Stimulated activated CD4-positive, alpha-beta T cell treated with anti-CD3 and anti-CD28 coated beads, Interleukin-4, amount 100 ng/mL, for 24 hours (primary cell): ENCODE measurements at places on chromosomes 4 and X.
A peak's percentile ranks its signal among the peaks of the same experiment; 100 is the strongest.

DNA sequence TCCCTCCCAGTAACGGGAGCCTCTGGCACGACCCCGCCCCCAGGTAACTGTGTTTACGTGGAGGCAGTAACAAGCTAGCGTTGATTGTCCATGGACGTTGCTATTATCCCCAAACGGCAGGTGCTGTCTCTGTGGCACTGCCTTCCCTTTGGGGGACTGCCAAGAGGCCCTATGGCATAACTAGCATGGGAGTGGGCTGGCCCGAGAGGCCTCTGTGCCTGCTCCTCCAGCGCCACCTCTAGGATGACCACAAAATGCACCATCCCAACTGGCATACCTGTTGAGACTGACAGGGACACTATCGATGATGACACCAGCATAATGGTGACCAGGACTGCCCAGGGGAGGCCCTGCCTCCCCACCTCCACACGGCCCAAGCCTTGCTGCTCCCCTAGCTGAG lies 1.5 kb downstream of the SRPK3 start:
- no peak for DNase-seq

DNA sequence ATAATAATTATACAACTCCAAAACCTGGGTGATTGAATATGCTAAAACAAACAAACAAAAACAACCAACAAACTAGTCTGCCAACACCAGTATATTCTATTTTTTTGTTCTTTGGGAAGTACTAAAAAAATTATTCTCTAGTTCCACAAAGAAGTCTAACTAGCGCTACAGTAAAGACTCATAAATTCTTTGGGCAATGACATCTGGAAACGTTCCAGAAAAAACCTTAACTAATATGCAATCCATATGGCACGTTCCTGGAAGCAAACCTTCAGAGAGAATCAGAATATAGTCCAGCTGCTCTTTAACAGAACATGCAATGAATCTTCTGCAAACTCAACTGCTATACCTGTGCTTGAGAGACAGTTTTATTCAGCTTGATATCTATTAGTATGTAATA lies 500.1 kb downstream of the TRAM1L1 start:
- no peak for DNase-seq

GRCh38 chr4:110854021-110854678 lies 231.3 kb upstream of the PITX2 start:
- DNase-seq: no peak

DNA sequence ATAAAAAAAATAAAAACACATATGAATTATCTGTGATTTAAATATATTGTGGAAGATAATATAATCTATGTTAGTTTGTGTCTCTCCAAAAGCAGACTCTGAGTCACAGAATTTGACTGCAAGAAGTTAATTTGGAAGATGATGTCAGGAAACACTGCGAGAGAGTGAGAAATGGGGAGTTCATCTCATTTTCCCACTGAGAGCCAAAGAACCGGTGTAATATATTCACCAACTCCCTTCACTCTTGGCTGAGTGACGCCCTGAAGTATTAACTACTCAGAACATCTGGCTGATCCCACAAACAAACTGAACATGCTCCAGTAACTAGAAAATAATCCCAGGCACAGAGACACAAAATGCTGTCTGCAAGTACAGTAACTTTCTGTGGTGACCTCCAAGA lies 345.8 kb upstream of the SPANXN1 start:
- DNase-seq: no peak

DNA sequence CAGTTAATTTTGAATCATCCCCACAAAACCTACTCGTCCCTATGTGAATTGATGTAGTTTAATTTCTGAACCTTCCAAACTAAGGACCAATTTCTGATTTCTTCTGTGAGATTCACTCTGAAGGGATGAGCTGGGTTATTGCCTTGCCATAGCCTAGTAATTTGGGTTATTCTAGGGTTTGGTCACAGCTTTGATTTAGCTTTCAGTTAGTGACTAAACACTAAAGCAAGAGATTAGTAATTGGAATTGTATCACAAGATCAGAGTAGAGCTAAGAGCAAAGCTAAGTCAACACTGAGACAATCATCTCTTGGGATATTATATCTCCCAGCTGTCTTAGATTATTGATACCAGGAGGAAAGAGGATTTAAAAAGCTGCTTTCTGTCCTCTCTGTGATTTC lies 588.0 kb downstream of the CCSER1 start:
- no peak for DNase-seq

DNA sequence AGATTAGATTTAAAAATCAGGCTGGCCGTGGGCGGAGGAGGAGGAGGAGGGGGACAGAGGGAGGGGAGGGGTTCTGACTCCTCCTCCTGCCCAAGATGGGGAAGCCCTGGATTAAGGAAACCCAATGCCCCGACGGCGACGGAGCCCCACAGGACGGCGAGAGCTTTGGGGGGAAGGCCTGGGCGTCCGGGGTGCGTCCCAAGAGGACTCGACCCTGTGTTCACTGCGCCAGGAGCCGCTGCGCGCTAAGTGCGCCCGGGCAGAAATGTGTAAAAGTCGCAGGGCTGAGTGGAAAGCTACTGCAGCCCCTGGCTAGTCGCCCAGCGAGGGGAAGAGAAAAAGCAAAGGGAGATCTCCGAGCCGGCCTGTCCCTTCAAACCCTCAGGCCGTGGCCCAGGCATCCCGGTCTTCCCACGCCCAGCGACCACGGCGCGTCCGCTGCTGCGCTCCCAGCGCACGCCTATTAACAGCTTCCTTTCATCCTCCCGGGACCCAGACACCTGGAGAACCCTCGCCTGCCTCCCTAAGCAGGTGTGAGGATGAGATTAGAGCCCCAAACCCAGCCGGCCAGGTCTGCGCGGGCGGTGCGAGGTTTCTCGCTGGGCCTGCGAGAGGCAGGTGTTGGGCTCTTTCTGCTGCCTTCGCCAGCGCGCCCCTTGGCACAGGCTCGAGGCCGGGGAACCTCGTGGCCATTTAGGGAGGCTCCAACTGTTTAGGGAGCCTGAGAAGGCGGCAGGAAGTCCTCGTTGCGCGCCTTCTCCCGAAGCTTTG lies 1.4 kb upstream of the RPS6KA3 start:
- DNase-seq: peak; percentile 4

DNA sequence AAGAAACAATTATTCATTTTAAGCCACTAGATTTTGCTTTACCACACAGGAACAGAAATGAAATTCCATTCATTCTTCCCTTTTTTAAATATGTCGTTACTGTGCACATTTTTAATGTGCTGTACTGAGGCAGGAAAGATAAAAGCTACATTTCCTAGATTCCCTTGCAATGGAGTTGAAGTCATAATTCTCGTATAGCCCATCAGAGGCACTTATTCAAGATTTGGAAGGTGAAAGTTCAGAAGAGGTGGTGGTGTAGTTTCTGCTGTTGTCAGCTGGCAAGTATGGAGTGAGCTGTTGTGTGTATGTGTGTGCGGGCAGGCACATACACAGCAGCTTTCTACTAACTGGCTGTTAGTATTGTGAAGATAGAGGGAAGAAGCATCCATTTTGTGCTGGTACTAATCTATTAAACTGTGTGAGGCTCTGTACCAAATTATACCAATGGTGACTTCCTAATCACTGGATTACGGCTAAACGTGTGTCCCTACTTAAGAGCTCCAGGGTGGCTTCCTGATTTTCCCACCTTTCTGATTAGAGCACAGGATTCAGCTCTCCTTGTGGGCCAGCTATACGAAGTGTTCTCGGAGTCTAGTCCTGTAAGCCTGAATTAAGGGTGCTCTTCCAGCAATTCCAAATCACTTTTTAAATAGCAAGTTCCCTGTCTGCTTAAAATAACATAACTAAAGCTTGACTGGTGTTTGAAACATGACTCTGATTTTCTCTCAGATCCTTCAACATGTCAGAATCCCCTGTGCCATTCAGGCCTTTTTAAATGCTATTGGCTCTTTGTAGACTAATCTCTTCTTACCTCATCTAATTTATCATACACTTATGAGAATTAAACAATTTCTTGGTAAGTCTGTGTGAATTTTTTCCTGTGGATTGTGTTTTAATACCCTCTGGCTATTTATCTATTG lies 43.8 kb downstream of the PDS5A start:
- no peak for DNase-seq

GRCh38 chr4:73683033-73683432 lies 57.3 kb upstream of the CXCL8 start:
- DNase-seq: no peak

DNA sequence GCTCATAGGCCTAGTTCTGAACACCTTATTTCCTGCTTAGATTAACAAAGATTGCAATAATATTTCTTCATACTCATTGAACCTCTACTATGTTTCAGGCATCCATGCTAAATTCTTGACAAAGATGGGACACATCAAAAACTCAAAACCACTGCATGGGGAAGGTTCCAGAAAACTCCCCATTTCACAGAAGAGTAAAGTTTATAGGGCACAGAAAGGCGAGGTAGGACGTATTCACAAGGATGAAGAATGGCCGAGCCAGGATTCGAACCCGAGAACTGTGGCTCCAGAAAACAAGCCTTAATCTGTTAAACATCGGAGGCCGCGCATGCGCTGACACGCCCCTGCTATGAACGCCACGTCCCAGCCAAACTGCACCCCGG lies 688 bp downstream of the UXT start:
- DNase-seq: no peak

GRCh38 chrX:25534091-25534490 lies 518.3 kb upstream of the ARX start:
- no peak for DNase-seq

DNA sequence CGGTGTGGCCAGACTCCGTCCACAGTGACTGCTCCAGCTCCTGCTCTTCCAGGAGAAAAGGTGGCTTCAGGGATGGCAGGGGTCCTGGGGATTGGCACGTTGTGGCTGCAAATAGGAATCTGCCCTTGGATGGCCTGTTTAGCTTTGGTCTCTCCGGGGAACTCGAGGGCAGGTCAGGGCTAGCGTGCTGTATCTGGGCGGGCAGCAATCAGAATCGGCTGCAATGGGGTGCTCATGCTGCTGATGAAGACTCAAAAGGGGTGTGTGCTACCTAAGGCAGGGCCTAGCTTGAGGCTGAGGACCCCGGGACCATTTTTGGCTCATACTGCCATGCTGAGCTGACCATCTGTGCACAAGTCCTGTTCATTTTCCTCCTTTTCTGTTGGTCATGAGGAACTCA lies 51.3 kb downstream of the RGS12 start:
- DNase-seq: no peak

DNA sequence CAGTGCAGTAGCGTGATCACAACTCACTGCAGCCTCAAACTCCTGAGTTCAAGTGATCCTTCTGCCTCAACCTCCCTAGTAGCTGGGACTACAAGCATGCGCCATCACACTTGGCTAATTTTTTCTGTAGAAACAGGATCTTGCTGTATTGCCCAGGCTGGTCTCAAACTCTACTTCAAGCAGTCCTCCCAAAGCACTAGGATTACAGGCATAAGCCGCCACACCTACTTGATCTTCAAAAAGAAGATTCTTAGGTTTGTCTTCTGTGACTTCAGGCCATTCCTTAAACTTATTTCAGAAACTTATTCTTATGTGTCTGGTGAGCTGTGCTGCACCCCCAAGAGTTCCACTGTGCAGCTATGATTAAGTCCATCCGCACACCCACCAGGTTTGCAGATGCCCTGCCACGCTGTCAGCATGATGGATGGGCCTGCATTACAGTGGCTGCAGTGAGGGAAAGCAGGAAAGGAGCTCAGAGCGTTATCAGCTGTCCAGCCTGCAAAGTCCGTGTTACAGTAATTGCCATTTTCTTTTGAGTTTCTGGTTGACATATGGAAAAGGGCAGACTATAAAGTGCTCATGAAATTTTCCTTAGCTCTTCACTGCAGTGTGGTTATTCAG lies 146.6 kb downstream of the AASDH start:
- no peak for DNase-seq

DNA sequence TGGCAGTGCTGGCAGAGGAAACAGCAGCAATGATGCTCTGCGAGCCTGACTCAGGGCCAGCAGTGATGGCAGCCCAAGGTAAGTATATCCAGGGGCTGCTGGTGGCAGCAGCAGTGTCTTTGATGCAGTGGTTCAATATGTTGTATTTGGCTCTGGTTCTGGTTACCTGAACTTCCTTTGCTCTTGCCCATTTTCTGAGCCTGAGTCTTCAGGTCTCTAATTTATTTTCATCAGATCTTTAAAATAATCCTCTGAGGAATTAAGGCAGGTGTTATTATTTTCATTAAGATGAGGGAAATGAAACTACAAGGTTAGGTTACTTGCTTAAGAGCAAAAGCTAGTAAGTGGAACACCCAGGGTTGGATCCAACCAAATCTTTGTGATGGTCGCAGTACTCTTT lies 102.8 kb upstream of the BMP2K start:
- no peak for DNase-seq

GRCh38 chr4:183808097-183808456 lies 97.0 kb upstream of the STOX2 start:
- no peak for DNase-seq

DNA sequence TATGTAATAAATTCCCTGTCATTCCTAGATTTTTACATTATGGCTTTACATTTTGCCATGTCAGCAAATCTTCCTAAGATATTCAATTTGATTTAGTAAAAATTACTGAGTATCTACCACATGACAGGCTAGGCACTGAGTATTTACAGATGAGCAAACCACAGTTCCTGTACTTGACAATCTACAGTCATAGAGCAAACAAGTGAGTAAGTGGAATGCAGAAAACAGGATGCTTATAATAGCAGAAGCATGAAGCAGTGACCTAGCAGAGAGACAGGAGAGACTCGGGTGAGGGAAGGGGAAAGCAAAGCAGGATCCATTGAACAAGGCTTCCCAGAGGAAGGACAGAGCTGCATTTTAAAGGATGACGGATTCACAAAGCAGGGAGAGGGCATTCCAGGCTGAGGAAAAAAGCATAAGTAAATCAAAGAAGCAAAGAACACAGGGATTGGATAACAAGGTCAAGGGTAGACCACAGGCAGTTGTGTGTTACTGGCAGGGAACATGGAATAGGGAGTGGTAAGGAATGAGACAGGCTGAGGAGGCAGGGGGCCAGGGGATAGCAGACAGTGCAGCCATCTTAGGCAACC lies 124.7 kb upstream of the C1QTNF7 start:
- DNase-seq: no peak

DNA sequence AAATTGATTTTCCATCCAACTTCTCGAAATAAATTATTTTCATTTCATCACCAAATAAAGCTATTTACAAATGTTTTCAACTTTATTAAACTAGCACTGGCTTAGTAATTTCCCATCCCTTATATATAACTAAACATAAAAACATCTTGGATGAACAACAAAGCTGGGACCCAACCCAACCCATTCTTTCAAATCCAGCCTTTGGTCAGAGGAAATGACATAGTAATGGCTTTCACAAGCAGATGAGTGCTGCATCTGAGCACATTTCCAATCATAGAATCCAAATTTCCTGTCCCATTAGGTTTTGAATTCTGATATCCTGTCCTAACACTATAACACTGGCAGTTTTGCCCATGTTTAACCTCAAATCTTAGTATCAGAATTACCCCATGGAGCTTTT lies 7.9 kb upstream of the EMCN start:
- no peak for DNase-seq

DNA sequence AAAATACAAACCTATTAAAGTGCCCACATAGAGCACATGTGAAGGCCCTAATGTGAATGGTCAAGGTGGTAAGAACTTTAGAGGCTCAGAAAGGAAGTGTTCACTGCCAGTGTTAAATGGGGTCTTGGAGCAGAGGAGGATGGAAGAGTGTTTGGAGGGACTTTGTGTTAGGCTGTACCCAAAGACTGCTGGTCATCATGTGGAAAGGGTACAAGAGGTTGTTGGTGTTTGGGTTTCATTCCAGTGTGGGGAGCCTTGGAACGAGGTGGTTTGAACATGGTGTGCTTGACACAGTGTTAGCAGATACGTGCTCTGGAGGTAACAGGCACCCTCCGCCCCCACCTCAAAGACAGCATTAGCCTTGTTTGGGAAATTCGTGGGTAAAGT lies 73.1 kb downstream of the RAPGEF2 start:
- no peak for DNase-seq
